ENCODE measurements at places on chromosomes 6 and 20.

- no peak for DNase-seq
Measured at GRCh38 chr20:45407067-45407745, 883 bp upstream of the DBNDD2 start.

DNA sequence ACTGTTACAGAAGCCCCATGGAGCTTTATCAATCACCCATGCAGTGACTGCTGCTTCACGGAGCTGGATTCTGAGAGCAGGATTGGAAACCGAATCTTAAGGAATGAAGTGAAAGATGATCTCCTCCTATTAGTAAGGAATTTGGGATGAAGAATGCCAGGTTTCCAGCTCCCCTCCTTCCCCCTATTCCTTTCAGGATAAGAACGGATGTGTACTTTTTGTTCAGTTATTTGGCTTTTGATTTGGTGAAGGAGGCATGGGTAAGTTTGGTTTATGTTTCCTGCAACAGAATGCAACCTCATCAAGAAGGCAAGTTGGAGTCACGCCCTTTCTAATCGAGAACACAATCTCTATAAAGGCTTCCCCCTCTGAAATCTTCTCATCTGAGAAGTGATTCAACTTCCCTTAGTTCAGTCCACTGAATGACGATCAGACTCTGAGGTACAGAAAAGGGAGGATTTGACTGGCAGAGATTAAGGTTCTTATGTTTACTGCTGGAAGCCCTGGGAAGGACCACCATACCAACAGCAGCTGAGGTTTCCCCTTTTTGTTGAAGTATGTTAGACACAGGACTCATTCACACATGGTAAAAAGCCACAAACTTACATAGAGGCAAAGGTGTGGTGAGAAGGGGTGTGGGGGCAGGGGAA, 5.5 kb downstream of the ELMO2 start:
- no peak for DNase-seq

- DNase-seq = no peak
Measured at GRCh38 chr20:61938839-61939690, 126.6 kb downstream of the TAF4 start.

DNA sequence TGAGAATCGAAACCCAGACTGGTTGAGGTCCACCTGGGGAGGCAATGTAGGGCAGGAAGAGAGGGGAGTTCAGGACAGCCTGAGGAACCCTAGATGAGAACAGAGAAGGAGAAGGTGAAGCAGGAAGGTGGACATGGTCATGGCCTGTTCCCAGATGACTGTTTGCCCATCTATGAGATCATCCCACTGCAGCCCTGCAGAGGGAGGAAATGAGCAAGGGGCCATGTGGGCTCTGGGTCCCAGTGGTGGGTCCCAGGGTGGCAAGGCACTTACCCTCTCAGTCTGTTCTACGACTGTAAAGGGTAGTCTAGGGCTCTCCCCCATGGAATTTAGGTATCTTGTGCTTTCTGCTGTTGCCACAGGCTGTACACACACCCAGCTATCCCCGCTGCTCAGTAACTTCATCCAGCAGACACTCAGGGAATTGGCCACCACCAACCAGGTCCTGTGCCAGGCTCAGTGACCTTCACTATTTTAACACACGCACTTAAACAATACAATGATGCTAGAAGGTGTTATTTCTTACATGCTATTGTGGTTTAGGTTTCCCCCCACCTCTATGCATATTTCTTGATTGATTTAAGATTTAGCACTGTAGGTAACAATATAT, 89.8 kb downstream of the TOX2 start:
- no peak for DNase-seq

- DNase-seq = peak; percentile 79
Measured at GRCh38 chr20:31990641-31991338, 19.4 kb upstream of the CCM2L start.

- no peak for DNase-seq
Measured at GRCh38 chr20:49906101-49906604, 9.2 kb downstream of the SPATA2 start.

- no peak for DNase-seq
Measured at GRCh38 chr6:63637865-63638445, 2.4 kb downstream of the PHF3 start.

DNA sequence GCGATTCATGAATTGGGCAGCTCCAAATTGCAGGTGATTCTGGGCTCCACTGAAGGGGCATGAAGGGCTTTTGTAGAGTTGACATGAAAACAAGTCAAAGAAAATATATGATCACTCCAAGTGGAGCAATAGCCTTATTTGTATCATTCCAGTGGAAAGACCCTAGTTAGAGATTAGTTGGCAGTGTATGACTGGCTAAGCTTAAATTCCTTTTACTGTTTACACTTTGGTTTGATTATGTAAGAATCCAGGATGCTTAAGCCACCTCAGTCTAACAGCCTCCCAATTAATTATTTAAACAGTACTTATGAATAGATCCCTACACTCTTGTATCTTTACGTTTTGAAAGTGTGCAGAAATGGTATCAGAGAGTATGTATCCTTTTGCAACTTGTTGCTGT, 712.4 kb downstream of the KIF16B start:
- DNase-seq = no peak

DNA sequence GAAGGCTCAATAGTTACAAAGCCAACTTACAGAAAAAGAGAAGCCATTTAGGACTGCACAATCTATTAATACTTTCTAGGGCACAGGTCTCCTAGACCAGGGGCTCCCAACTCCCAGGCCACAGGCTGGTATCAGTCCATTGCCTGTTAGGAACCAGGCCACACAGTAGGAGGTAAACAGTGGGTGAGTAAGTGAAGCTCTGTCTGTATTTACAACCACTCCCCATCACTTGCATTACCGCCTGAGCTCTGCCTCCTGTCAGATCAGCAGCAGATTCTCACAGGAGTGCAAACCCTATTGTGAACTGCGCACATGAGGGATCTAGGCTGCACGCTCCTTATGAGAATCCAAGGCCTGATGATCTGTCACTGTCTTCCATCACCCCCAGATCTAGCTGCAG, 22.5 kb downstream of the TRAF3IP2 start:
- DNase-seq = no peak

GRCh38 chr6:159969921-159970320, 1.0 kb downstream of the IGF2R start:
- peak; percentile 25 for DNase-seq

- DNase-seq = no peak
Measured at GRCh38 chr6:16676978-16677377, 84.3 kb downstream of the ATXN1 start.

DNA sequence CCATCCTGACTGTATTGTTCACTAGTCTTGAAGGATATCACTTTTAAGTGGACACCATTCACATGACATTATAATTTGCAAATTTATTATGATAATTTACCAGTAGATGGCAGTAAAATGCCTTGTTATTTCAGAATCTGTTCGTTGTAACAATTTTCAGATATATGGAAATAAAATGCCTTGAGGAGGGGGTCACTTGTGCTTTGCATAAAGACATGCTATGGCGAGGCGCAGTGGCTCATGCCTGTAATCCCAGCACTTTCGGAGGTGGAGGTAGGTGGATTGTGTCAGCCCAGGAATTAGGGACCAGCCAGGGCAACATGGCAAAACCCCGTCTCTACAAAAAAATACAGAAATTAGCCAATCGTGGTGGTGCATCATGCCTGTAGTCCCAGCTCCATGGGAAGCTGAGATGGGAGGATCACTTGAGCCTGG, 9.0 kb upstream of the NCOA6 start:
- peak; percentile 47 for DNase-seq

All from DMS 273 treated with DMSO at 0.1 percent for 48 hours (cell line).